Endothelial cell (in vitro differentiated cells): ENCODE measurements at places on chromosomes 11 and 22. TPM values are rescaled to one million over a fixed set of nuclear protein-coding genes. Genes with fewer than 3 reads are reported as not detected.

Gene ELF5
- not detected for total RNA-seq

- no peak for DNase-seq
These were observed 395.6 kb downstream of the TENM4 start for GRCh38 chr11:79045018-79045799.

DNA sequence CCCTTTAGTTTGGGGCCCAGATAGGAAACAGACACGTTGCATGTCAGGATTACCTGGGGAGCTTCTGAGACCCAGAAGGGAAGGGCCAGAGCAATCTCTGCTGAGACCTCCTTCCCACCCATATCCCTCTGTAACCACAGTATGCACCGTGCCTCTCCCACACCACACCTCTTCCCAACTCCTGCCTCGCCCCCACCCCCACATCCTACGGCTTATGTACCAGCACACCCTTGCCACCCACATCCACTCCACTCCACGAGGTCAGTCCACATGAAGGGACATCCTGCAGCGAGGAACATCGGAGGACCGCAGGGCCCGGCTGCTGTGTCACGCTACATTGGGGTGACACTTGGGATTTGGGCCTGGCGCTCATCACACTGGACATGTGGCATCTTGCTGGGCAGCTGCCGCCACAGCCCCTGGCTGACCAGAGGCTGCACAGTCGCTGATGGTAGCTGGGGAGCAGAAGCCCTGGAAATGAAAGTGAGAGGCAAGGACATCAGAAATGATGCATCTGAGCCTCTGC lies 118.3 kb upstream of the LMO1 start:
- DNase-seq, result no peak

DNA sequence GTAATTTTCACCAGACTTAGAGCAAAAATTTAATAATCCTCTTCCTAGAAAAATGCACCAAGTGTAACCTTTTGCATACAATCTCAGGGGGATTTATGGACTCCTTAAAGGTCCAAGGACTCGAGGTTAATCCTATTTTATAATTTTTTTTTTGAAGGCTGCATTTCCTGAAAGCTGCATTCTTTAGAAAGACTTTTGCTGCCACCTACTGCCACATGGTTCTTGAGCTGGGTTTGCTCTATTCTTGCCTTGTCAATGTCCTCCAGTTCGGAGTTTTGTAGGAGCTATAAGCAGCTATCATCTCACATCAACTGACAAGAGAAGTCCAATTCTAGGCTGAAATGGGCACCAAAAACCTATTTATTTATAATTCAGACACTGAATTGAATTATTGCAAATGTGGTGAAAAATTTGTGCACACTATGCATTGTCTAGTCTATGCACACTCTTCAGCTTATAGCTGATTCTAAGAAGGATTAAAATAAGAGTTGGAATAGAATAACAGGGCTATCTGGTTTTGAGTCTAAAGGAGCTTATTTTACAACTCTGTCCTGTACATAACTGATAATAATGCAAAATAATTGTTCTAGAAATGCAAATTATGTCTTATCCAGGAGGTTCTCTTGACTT lies 31.3 kb downstream of the TRAF6 start:
- peak; percentile 33 for DNase-seq

GRCh38 chr11:68261006-68261405 lies 10.8 kb downstream of the C11orf24 start:
- no peak for DNase-seq

Gene GP1BB
- not detected for total RNA-seq

Gene OR2AG2
- 0.26 TPM for total RNA-seq

DNA sequence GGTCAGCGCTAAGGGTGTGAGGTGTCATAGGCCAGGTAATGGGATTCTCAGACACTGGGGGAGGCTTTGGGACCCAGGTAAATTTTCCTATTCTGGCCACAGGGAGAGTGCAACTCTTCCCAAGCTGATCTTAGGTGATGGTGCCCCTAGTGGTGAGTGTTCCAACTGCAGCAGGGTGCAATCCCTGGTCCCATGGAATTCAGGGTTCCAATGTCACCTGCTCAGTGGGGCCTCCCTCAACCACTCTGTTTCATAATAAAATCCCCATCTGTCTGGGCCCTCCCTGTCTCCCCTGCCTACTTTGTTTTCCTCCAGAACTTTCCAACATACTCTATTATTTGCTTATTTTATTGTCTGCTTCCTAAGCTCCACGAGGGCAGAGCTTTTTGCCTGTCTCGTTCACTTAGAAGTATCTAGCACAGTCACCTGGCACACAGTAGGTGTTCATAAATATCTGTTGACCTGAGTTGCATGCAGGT lies 2.9 kb upstream of the SGSM1 start:
- peak; percentile 77 for DNase-seq

Gene BBOX1
- total RNA-seq, result not detected

DNA sequence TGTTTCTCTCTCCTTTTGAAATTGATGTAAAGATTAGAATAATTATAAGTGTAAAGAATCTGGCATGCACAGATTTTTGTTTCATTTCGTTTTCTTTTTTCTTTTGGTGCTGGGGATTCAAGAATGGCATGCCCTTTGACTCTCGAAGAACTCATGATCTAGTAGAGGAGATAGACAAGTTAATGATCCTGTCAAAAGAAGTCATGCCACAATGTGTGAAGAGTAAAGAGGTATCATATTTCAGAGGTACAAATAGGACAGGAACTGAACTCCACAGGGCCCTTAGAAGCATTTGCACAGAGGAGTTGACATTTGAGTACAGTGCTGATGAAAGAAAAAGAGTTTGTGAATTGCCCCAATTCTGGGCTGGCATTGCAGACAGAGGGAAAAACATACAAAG lies 708.0 kb upstream of the ARHGAP42 start:
- no peak for DNase-seq

Gene MFRP
- total RNA-seq, result 0.13 TPM

DNA sequence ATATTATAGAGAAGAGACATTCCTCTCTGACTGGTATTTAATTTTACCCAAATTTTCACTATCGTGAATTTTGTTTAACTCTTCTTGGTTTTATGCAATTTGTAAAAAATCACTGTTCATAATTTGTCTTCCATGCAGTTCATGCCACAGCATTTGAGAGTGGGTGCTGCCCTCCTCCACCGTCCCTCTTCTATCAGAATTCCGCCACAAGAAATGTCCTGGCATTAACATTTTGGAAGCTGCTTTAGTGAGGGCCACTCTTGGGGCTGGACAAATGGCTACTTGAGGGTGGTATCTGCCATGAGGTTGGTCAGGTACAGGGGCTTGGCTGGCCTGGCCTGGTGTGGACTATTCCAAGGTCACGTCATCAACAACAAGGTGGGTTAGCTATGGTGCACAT lies 68.3 kb upstream of the CLDN5 start:
- no peak for DNase-seq

- DNase-seq, result no peak
These were observed 11.8 kb upstream of the KCNJ11 start for GRCh38 chr11:17400048-17400775.

Gene CCDC87
- total RNA-seq, result 0.54 TPM

DNA sequence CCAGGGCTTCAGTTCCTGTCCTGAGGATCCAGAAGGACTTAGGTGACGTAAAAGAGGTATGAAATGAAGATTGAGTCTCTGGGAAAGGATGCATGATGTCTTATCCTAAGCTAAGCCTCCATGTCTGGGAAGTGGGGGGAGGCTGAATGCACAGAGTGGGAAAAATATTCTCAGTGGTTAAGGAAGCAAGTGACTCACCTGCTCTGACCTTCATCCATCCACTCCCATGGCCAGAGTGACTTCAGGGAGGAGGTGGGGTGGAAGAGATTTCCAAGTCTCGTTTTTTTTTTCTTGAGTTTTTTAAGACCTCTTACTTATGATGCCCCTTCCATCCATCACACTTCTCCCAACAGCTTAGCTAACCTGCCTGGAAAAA lies 32.5 kb upstream of the POLD3 start:
- DNase-seq, result no peak

DNA sequence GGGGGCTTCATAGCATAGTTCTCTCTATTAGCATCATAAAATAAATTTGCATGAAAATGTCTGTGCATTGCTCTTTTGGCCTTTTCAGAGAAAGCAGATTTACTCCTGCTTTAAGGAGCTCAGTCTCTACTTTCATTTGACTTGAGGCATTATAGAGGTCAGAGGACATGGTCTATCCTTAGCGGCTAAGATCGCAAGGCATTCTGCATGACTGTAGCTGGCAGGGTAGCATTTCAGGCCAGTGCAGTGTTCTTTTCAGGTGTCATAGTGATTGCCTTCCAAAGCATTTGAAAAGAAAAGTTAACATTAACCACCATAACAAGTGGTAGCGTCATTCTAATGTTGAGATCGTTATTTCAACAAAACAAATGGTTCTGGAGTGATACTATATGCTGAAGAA lies 126.5 kb downstream of the NCAM1 start:
- DNase-seq, result no peak

Gene OR8D1
- total RNA-seq, result not detected

DNA sequence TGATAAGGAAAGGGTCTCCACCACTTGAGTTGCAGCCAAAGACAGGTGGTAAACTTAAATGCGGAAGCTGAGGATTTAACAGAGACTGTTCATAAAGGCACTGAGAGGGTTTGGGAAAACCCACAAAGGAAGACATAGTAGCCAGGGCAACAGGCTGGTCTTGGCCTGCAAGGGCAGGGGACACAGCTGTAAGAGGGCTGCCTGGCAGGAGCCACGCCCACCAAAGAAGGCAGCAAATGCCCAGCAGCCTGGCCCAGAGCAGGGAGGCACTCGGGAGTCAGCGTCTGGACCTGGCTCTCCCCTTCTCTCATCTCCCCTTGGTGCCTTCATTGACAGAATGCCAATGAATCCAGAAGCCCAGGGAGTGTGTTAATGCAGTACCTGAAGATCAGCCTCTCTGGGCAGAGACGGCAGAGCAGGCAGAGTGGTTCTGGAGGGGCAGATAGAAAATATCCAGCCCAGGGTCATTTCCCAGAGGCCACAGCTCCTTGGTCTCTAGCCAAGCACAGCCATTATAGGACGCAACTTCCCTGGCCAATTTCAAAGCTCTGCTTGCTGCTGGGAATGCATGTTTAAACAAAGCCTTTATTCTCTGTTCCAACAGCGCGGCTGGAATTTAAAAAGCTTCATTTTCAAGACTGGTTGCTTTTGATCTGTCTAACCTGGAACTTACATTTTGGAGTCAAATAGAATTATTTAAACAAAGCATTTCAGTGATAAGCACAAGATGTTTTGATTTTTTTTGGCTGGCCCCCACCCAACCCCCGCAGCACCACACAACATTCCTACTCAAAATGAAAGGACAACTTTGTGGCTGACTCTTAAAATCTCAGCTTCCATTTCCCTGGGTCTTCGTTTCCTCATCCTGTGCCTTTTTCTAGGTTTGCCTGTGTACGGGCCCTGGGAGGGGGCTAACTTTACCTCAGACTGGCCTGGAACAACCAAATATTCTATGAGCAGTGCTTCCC lies 125.6 kb upstream of the LMO1 start:
- no peak for DNase-seq

GRCh38 chr11:124842305-124842704 lies 22.9 kb upstream of the ROBO3 start:
- no peak for DNase-seq

DNA sequence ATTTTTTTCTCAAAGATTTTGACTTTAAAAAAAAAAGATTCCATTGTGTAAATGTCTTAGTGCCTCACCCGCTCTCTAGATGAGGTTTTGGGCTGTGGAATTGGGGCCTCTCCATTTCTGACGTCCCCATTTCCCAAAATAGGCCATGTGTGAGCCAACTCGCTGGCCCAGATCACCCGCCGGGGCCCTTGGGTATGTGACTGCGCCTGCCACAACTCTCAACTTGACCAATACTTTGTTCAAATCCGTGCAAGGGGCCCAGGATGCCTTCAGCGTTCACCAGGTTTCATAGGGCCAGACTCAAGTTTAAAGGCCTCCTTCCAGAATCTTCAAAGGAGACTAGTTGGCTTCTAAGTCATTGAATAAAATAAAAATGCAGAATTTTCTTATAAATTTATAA lies 96.0 kb downstream of the DHCR7 start:
- no peak for DNase-seq

- DNase-seq, result no peak
These were observed 27.4 kb upstream of the TMEM45B start for GRCh38 chr11:129788278-129788677.

DNA sequence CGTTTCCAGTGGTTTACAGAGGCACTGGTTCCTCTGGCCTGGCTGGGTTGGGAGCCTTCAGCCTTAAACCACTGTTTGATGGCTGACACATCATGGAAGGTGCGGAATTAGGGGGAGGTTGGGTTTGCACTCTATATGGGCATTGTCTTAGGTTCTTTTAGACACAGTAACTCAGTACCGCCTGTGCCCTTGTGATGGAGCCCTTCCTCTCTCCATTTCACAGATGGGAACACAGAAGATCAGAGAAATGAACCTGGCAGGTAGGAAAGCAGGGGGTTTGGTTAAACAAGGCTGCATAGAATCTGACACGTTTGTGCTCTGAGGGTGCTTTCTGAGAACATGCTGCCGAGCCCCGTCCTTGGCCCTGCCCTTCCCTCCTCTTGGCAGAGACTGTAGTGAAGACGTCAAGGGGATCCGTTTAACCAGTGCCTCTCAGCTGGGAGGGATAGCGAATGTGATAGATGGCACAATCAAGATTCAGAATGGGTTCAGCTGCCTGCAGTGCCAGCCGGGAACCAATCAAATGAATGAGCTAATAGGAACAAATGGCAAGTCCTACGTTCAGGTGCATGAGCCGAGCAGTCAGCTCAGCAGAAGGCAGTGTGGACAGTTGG lies 228.6 kb downstream of the TBC1D22A start:
- DNase-seq, result no peak

Gene HTR3B
- not detected for total RNA-seq

DNA sequence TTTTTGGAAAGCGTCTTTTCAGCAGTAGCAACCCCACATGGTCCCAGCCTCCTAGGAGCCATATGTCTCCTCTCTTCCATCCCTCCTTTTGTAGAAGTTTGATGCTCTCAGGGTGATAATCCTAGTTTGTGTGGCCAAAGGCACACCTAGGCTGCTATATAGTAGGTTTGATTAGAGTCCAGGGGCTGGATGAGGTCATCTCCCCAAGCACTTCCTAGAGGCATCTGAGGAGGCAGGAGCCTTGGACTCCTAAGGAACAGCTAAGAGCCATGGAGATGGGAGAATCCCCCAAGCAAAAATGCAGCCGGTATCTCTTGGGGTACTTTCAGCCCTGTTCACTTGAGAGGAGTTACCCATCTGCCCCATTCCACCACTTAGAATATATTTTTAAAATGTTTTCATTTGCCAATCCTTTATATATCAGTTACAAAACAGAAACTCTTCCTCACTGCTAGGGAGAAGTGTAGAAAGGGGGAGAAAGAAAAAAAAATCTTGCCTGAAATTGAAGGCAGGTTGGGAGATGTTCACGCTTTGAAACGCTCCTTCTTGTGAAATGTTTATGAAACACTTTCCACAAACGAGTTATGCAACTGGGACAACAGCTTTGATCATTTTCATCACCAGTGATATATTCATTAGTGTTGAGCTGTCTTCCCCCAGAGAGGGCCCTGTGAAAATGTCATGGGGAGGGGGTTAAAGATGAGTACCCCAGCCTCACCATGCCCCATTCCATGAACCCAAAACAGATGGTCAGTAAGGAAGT lies 31.9 kb upstream of the TLCD5 start:
- no peak for DNase-seq

Gene RAG2
- total RNA-seq, result not detected
